ENCODE measurements at places on chromosomes 3 and 15.

DNA sequence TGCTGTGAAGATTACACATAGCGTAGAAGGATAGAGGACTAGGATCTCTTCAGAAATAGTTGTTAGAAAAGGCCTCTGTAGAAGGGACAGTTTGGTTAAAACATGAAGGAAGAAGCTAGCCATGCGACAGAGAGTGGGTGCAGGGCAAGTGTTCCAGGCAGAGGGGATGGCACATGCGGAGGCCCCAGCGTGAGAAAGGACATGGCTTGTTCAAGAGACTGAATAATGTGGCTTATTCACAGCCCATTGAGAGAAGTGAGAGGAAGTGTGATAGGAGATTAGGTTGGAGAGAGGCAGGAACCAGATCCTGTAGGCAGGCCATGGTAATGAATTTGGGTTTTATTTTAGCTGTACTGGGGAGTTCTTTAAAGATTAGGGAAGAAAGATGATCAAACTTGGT lies 56.4 kb downstream of the NEO1 start:
- DNase-seq: no peak

- no peak for DNase-seq
These were observed at the start of gene AHSG for GRCh38 chr3:186612721-186613636. Gene AHSG (plus strand): TSS chr3:186613060. CDS start chr3:186613142, 82 bp downstream.

DNA sequence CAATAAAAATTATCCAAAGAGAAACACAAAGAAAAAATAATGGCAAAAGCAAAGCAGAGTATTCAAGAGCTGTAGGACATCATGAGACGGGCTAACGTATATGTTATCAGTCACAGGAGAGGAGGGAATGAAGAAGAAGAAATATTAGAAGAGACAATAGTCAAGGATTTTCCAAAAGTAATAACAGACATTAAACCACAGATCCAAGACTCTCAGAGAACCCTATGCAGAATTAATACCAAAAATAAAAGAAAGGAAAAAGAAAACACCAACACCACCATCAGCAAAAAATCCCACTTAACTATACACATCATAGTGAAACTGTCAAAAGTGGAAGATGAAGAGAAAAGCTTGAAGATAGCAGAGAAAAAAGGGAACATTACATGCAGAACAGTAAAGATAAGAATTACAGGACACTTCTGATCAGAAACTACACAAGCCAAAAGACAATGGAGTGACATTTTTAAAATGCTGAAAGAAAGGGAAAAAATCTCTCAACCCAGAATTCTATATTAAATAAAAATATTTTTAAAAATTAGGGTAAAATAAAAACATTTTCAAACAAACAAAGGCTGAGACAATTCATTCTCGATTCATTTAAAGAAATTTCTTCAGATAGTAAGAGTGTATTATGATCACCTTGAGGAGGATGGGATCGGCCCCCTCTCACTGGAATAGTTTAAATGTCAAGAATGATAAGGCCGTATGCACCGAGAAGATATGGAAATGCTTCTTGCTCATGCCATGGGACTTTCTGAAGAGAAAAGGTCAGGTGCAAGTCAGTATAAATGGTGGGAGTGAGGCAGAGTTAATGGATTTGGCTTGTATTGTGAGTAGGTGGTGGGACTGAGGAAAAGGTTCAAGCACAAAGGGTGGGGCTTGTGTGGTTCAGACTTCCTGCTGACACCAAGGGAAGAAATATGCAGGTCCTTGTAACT lies 28.5 kb downstream of the TM2D3 start:
- DNase-seq: no peak

DNA sequence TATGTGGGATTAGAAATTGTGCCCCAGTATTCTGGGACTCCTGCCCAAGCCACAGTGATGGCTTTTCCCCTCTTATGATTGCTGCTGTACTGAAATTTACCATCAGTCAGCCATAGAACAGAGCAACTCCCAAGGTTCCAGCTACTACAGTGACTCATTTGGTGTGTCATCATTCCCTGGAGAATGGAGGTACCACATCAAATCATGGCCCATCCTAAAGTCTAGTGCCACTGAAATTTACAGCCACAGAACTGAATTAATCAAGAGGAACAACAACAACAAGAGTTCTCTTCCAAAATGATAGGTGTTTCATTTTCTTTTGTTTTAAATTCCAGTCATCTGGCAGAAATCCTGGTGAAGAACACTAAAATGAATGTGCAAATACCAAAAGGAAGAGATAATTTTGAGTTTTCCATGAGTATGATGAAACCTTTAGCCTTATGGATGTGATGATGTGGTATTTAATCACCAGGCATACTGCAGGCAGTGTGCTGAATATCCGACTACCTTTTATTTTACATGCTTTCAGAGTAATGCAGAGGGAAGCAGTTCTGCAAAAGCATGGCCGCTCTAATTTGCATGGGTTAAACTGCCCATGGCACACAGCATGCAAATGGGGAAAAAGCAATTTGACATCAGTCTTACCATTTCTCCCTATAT lies 75.6 kb upstream of the SLC2A2 start:
- no peak for DNase-seq

GRCh38 chr15:47675735-47676134 lies 41.6 kb upstream of the SEMA6D start:
- DNase-seq: no peak

DNA sequence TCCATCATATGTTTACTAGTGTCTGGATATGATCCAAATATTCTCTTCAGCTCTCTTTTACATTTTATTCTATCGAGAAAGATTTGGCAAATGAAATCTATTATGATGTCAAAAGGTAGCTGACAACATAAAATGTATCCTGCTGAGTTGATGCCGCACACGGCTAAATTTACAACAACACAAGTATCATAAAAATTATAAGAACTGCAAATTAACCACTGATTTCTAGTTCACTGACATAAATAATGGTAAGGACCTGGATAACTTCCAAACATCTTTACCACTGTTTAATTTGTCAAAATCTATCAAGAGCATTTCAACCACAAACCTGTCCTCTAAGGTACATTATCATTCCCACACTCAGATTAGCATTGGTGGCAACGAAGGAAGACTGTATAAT lies 244.5 kb downstream of the FOXP1 start:
- DNase-seq: no peak

- no peak for DNase-seq
These were observed 33.2 kb downstream of the PAK2 start for GRCh38 chr3:196772897-196773296.

- no peak for DNase-seq
These were observed 588.8 kb upstream of the GOLIM4 start for GRCh38 chr3:168684519-168684918.

GRCh38 chr3:102037209-102037608 lies 187.9 kb downstream of the NFKBIZ start:
- no peak for DNase-seq
